ENCODE measurements at places on chromosomes 4 and X.
A peak's percentile ranks its signal among the peaks of the same experiment; 100 is the strongest.

DNA sequence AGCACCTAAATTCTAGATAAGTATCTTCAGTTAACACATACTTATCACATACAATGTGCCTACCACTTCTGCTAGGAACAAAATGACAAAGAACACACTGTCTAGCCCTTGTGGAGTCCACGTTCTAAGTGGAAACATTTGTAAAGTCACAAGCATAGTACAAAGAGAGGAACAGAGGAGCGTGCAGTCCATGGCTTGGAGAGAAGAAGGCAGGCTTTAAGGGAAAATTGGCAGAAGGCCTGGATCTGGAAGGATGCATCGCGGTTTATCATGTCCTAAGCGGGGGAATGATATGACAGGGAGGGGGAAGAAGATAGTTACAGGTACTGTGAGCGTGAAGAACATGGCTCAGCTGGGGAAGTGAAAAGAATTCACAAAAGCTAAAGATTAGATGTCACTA lies 218.0 kb downstream of the PRDM5 start:
- DNase-seq: no peak

GRCh38 chr4:158915683-158916241 lies 146.9 kb downstream of the FNIP2 start:
- DNase-seq: no peak

GRCh38 chrX:9515973-9516538 lies 51.2 kb downstream of the TBL1X start:
- DNase-seq: no peak

DNA sequence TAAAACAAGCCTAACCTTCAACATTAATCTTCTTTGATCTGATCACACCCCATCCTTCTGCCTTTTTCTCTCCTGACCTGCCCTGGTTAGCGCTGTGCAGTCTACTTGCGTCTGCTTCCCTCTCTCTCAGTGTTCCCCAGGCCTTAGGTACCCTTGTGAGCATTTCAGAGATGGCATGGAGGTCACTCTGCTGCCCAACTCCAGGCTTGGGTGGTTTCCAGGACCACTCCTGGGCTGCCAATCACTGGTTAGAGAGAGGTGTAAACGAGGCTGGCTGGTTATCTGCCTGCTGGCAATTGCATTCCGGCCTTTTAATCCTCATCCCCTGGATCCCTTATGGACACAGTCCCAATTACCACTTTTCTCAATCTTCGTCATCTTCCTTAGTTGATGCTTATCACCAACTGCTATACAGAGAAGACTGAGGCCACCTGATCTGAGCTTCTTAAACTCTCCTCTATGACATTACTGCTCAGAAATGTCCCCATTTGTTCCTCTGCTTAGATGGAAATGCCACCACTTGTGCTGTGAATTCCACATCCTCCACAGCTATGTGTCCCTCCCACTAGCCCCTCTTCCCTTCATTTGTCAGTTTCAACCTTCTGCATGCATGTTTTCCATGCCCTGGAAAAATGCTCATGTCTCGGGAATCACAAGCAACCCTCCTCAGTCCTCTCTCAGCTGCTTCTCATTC lies 29.0 kb upstream of the BCLAF3 start:
- no peak for DNase-seq

GRCh38 chr4:28254003-28254402 lies 1393.4 kb downstream of the STIM2 start:
- no peak for DNase-seq

DNA sequence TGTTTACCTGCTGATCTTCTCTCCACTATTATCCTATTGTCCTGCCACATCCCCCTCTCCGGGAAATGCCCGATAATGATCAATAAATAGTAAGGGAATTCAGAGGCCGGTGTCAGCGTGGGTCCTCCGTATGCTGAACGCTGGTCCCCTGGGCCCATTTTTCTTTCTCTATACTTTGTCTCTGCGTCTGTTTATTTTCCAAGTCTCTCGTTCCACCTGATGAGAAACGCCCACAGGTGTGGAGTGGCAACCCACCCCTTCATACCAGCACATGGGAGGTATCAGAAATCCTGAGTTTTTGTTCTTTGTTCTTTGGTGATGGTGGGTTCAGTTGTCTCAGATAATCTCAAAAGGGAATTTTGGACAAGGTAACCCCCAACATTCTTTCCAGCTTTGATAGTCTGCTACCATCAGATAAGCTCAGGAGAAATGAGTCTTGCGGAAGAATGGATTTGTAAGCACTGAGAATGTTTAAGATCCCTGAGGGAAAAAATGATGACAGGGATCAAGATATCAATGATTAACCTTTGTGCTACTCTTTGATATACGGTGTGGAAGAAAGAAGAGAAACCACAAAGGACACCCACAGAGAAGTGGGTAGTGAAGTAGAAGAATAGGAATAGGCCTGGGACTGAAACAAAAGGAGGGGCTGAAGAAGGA lies 117.9 kb downstream of the CEP44 start:
- no peak for DNase-seq

DNA sequence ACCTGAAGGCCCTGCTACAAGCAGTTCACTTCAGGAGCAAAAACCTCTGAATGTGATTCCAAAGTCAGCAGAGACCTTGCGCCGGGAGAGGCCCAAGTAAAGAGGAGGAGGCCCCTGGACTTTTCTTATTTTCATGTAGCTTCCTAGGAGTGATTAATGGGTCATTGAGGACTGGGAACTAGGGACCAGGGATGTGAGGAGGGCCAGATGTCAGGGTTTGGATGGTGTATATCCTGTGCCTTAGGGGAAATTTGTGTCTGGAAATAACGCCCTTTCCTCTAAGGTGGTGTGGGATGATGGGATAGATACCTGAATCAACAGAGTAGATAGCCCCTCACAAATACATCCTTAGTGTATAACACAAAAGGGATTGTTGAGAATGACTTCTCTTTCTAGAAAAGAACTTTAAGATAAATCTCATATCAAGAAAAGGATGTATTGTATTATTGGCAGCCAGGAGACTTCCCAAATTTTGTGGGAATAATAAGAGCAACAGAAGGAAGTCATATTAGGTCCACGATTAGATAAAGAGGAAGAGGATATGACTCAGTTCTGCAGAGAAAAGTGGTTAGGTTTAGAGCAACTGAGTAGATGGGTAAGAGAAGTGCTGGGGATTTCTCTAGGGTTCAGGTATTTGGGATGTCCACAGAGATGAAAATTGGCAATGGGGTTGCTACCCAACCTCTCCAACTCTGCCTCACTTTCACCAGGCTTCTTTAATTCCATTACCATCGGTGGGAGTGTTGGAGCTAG lies 1.1 kb downstream of the ITGB1BP2 start:
- DNase-seq: no peak

DNA sequence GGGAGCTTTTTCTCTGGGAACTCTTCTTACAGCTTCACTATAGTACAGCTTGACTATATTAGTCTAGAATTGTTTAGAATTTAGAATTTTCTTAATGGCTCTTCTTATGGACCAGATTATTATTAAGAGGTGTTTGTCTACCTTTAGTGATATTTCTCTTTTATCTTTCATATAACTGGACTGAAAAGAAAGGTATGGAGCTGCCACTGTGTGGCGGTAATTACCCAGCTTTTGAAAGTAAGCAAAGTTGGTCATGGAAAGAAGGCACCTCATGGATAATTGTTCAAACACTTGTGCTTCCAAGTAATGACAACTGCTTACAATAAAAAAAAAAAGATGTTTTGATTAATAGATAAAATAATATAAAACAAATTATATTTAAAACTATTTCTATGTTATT lies 1112.5 kb downstream of the TECRL start:
- no peak for DNase-seq

DNA sequence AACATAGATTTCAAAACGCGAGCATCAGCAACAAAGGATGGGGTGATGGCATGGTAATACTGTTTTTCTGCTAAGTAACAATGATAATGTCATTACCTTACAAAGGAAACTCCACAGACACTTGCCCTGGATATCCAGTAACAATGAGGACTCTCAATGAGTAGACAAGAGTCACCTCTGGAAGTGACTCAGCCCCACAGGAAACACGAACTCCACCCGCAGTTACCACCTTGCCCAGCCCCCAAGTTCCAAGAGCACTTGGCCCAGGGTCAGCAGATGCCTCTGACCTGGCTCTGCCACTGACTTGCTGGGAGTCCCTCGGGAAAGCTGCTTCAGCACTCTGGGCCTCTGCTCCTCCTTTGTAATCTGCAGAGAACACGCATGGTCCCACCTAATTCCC lies 110.3 kb upstream of the MAP3K15 start:
- DNase-seq: no peak

DNA sequence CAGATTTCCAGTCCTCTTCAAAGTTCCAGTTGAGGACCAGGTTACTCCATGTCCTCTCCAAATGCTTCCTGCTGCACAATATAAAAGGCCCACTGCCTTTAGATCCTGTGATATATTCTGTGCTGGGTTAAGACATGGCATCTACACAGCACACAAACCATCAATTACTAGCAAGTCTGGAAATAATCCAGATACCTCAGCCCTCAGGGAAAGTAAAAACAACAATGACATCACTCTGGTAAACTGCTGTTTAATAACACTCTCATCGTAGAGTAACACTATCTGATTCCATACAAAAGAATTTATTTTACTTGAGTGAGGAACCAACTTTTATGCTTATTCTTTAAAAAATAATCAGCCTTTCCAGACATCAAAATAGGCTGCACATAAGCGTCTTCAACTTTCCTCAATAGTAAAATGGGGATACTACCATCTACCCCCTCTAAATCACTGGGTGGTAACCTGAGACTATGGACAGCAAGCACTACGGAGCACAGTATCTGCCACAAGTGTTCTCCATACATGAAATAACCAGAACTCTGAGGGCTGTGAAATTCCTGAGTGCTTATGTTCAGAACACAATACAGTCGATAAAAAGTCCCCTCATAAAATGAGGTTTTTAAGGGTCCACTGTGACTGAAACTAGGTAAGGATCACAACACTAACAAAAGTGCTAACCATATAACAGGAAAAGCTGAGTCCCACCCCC lies 53.4 kb downstream of the ABCG2 start:
- no peak for DNase-seq

- DNase-seq: no peak
Observed at GRCh38 chrX:3518870-3519269, 172.4 kb upstream of the MXRA5 start.

- DNase-seq: no peak
Observed at GRCh38 chr4:24024157-24024556, 134.3 kb upstream of the PPARGC1A start.

DNA sequence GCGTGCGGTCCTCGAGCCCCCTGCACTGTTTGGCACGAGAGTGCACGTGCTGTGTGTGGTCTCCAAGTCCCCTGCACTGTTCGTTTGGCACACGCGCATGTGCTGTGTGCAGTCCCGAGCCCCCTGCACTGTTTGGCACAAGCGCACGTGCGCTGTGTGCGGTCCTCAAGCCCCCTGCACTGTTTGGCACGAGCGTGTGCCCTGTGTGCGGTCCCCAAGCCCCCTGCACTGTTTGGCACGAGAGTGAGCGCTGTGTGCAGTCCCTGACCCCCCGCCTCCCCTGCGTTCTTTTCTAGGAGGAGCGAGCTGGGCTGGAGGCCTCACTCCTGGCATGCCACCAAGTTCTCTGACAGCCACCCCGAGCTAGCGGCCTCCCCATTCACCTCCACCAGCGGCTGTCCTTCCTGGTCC lies 76.5 kb upstream of the CLDN34 start:
- DNase-seq: no peak

DNA sequence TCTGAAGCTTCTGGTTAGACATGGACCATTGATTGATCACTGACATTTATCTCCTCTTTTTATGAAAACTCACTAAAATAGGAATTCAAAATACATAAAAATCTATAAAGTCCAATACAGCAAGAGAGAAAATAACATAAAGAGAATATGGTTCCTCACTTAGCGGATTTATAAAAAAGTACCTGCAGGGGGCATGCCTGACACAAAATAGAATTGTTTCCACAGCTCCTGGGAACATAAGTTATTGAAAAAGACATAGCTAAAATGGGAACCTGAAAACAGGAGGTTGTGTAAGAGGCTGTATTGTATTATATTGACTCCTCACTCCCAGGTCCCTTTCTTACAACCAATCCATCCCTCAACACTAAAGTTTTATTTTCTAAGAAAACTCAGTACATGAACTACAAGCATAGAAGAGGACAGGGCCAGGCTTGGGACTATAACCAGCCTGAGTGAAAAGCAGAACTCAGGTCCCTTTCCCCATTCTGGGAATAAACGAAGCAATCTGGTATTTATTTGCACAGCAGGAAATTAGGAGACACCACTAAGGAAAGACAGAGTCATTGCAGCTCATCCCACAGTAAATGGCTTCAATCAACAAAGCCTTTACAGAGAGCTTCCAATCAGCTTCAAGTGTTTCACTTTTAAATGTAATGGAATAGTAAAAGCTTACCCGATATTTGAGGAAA lies 121.1 kb upstream of the NDST4 start:
- no peak for DNase-seq

GRCh38 chrX:34848281-34848680 lies 94.3 kb upstream of the FAM47B start:
- DNase-seq: no peak

DNA sequence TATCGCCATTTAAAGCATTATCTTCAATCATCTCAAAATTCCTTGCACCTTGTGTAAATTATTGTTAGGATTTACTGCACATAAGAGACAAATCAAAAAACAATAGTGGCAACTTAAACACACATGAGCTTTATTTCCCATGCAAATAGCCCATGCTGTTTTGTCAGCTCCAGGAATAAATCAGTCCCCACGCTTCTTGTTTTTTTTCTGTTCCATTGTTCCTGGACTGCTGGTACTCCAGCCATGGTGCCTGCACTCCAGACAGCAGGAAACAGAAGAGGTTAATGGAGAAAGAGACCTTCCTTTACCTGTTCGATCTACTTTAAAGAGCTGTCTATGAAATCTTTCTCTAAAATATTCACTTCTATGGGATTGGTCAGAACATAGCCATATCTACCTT lies 1515.7 kb upstream of the TENM3 start:
- no peak for DNase-seq

GRCh38 chr4:53914313-53915016 lies 149.9 kb downstream of the CHIC2 start:
- no peak for DNase-seq

GRCh38 chr4:74969507-74970474 lies 36.9 kb downstream of the PARM1 start:
- DNase-seq: no peak

- peak; percentile 86 for DNase-seq
Observed at GRCh38 chr4:66585767-66586166, 915.5 kb upstream of the EPHA5 start.

DNA sequence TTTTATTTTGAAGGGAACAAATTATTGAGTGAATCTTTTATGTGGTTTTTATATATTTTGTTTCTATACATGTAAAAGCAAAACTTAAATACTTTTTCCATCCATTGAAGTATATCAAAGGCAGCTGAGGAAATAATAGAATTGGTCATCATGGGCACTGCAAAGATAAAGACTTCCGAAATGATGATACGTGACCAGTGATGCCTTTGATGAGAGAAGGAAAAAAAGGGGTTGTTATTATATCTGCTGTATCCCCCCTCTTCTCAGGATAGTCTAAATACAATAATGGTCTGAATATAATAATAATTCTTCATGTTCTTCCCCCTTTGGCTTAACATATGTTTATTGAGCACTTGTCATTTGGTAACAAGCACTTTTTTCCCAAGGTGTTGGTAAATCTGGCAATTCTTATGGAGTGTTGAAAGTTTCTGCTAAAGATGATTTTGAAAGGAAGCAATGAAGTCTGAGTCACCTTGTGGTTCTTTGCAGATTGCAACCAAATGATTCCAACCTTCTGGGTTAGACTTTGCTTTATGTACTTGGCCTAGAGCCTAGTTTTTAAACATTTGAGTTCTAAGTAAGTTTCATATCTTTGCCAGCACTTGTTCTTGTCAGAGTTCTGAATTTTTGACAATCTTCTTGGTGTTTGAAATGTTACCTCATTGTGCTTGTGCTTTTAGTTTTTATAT lies 60.8 kb downstream of the USP9X start:
- DNase-seq: no peak
